NCI-H748 treated with DMSO at 0.1 percent for 48 hours (cell line): ENCODE measurements at places on chromosomes 3 and 15.
A peak's percentile ranks its signal among the peaks of the same experiment; 100 is the strongest.

- no peak for DNase-seq
These were observed 178.9 kb upstream of the THRB start for GRCh38 chr3:24673596-24673995.

DNA sequence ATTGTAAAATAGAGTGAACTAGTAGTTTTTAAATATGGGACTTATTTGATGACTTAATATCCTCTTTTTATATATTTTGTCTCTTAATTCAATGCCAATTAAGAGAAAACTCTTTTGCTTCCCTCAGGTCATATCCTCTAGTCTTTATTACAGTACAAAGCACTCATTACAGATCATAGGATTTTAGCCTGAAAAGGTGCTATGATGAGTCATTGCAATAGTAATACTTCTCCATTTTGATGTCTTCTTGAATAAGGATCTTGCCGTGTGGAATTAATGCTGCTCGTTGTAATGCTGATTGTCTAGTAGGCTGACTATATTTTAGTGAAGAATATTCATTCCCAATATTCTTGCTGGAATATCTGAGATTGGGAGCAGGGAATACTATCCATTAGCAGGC, 612.2 kb upstream of the GOLIM4 start:
- no peak for DNase-seq

DNA sequence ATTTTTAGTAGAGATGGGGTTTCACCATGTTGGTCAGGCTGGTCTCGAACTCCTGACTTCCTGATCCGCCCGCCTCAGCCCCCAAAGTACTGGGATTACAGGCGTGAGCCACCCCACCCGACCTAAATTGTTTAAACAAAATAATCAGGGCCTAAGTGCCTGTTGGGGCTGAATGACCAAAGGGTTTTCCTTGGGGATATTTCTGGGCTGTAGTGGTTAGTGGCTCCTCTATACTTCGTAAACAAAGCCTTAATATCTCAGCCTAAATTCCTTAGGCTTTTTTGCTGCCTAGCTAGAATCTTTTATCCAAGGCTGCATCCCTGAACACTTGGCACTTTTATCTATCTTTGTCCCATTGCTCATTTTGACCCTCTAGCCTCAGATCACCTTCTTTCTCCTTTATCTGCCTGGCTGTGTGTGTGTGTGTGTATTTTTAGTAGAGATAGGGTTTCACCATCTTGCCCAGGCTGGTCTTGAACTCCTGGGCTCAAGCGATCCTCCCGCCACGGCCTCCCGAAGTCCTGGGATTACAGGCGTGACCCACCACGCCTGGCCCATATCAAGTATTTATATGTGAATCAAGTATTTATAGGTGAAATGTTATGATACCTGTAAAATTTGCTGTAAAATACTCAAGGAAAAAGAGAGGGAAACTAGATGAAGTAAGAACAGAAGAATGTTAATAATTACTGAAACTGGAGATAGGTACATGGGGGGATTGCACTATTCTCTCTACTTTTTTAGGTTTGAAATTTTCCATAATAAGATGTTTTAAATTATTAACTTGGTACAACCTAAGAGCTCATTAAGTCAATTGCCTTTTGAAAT, 1.8 kb downstream of the NUSAP1 start:
- DNase-seq: no peak

GRCh38 chr15:98763179-98763578, 114.8 kb downstream of the IGF1R start:
- DNase-seq: no peak

DNA sequence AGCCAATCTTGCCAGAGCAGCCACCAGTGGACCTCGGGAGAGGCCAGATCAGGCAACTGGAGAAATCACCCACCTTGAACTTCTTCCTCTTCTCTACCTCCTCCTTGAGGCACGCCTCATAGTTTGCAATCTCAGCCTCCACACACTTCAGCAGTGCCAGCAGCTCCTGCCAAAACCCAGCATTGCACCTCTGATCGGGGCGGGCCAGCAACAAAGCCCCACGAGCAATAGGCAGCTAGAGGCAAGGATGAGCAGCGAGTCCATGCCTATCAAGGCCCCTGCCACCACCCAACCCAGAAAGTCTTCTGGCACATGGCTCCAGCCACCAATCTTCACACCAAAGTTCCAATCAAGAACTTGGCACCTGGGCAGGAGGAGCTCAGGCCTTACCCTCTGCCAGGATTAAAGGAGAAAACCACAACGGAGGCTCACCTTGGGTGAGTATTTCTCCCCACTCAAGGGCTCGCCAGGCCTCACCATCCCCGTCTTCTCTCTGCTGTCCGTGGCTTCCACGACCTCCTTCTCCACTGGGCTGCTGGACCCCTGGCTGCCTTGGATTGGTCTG, 42.1 kb downstream of the SEMA3G start:
- no peak for DNase-seq

- no peak for DNase-seq
These were observed 307.3 kb upstream of the CTDSPL start for GRCh38 chr3:37554364-37554763.

- no peak for DNase-seq
These were observed 4.8 kb downstream of the SRGAP3 start for GRCh38 chr3:9244495-9245183.

DNA sequence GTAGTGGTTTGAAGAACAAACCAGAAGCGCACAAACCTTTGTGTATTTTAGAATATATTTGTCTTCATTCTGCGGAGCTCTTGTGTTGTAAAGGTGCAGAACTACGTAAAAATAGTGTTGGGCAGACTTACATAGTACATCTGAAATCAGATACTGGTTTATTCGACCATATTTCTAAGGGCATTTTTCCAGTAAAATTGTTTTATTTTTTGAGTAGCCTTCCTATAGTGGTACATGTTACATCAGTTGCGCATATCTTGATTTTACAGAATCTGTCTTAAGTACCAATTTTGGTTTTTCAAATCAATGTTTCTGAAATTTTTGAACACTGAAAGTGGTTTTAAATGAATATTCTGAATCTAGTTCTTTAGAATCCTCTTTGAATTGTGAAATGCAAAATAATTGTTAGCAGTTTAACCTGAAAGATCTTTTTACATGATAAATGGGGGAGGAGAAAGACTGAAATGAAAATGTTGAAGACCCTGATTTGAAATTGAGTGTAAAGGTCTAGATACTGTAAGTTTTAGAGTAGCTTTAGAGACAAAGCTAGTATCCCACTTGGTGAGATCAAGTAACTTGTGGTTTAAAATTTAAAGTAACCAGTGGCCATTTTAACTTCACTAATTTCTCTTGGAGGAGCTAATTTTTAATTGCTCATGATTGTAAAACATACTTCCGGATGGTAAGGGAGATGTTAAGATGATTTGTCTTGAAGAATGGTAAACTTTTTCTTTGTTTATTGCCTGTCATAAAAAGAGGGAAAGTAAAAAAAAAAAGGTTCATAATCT, 15.5 kb upstream of the CHD2 start:
- no peak for DNase-seq

DNA sequence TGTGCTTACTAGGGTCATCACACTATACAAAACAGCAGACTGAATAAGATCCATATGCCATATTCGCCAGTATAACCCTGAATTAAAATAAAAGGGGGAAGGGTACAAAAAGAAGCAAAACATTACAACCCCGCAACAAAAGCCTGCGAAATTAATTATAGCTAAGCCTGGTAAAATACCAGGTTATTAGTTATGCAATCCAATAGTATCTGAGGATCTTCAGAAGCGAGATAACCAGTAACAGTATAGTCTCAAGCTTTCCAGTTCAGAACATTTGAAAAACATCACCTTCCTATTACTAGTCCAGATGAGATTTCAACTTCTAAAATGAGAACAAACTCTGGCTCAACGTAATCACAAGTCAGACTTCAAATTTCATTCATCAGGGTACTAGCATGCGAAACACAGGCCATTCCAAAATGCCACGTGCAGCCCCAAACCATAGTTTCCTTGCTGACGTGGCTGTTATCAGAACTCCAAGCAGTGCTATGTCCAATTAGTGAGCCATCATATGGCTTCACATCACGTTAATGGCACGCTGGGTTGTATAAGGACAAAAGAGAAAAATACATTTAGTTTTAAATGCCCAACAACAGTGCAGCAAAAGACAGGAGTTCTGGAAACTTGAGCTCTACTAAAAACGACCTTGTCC, 1.1 kb downstream of the SSR3 start:
- DNase-seq: no peak

DNA sequence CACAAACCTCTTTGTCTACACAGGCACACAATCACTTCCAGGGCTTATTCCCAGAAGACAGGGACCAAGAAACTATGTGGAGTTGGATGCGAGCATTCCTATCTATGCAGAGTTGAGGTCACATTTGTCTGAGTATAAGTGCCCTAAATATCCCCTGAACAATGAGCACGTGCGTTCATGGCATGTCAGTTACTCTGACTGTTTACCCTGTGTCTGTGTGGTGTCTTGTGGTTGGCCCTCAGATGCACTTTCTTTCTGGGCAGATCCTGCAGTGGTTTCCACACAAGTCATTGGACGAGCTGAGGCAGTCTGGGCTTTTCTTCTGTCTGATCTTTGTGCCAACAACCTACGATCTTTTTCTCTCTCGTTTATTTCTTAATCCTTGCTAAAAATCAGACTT, 134.5 kb downstream of the FBN1 start:
- no peak for DNase-seq

DNA sequence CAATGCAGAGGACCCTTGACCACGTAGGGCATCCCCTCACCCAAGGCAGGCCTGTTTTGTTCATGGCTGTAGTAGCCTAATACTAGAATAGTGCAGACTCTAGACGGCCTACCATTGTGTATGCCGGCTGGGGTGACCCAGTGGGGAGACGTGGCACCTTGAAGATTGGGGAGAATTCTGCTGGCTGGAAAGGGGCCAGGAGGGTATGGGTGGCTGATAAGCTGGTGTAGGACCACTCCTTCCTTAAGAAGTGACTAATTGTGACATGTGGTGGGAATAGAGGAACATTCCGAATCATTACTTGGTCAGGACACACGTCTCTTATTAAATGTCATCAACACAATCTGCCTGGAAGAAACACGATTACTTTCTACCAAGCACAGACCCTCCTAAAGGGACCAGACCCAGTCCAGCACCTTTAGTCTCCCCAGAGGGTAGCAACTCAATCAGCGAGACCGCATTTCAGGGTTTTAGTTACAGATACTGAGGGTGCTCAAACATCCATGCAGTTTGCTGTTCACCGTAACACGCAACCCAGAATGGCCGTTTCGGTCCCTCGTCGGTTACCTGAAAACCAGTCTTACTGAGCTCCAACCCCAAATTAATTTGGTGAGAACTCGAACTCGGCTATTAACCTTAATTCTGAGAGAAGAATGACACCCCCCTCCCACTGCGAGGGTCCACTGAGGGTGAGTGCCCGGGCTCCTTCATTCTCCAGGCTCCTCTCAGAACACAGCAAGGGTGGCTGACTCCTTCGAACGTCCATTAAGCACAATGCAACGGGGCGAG, 1.6 kb upstream of the KLF13 start:
- no peak for DNase-seq

- no peak for DNase-seq
These were observed 176.8 kb downstream of the TUSC7 start for GRCh38 chr3:116886202-116886893.

DNA sequence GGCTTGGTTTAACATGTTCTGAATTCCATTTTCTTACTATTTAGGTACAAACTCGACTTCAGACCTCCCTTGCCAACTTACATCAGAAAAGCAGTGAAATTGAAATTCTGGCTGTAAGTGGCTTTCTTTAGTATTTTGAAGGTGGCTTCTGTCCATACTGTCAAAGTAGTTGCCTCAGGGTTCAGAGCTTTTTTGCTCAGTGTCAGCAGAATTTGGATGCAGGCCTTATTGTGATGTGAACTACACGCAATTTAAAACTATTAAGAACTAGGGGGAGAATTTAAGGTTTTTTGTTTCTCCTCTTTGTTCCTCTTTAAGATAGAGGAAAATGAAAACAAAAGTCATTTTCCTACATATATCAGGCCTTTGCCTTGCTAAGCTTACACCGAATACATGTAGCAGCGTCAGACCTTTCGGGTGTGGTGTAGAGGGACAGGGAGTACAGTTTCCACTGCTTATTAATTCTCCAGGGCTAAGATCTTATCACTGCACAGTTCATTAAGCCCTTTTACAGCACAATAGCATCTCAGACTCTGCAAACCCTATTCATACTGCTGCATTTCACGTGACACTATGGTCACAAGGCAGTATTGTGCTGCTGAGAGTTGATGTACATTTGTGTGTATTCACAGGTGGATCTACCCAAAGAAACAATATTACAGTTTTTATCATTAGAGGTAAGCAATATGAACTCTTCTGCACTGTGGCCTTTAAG, 6.7 kb downstream of the SRP14 start:
- DNase-seq: no peak

DNA sequence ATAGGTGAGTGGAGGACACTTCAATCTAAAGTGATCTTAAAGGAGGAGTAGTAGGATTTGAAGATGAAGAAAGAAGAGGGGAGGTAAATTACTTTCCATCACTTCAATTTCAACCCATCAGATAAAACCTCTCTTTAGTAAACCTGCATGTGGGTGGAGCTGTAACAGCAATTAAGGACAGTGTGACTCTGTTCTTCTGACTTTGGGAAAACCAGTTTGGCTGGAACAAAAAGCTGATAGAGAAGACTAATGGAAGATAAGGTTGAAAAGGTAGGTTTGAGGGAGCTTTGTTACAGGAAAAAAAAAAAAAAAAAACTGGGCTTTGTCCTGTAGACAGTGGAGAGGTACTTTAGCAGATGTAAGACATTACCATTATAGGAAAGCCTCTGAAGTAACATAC, 4.5 kb upstream of the GSK3B start:
- DNase-seq: no peak

DNA sequence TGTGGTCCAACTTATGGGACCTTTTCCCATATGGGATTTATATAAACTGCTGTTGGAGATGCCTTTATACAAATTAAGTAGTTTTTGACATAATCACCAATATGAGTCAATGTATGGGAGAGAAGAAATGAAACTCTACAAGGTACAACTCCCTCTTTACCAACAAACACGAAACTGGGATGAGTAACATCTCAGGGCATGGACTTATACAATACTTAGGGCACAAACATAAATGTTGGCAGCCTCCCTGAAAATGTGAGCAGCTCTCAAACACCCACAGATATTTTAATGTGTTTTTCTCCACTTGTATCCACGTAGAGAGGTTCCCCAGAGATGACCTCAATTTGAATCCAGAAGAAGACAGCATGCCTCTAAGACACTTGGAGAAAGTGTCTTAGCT, 161.6 kb downstream of the MAGI1 start:
- DNase-seq: no peak

GRCh38 chr15:48785195-48785594, 25.7 kb downstream of the CEP152 start:
- no peak for DNase-seq

- DNase-seq: peak; percentile 23
These were observed at the start of gene SYNPR for GRCh38 chr3:63278171-63279004. SYNPR (plus strand) TSS chr3:63278308.

DNA sequence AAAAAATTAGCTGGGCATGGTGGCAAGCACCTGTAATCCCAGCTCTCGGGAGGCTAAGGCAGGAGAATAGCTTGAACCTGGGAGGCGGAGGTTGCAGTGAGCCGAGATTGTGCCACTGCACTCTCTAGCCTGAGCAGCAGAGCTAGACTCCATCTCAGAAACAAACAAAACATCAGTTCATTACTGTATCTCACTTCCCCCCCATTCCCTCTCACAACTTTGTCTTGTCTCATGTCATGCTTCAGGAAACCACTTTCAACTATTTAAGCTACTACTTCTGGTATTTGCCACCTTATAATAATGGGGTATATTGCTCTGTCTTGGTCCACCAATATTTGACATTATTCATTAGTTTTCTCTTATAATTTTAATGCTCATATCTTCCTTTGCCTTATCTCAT, 26.2 kb downstream of the PIK3CA start:
- no peak for DNase-seq
